ENCODE measurements at places on chromosomes 6 and 20.

DNA sequence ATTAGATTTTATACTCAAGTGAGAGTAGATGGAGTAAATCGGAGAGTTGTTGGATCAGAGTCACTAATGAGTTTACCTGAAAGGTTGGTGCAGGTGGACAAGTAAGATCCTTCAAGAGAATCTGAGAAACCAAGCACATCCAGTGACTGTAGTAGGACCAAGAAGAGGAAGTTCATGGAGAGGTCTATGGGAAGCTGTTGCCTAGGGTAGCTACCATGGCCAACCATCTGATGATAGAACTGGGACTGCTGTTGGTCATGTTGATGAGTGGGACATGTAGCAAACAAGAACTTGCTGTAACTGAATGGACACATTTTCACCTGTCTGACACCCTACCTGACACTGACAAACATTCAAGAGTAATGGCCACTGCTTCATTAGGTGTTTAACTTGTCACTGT is 11.3 kb upstream of the ADGB start:
- no peak for DNase-seq

DNA sequence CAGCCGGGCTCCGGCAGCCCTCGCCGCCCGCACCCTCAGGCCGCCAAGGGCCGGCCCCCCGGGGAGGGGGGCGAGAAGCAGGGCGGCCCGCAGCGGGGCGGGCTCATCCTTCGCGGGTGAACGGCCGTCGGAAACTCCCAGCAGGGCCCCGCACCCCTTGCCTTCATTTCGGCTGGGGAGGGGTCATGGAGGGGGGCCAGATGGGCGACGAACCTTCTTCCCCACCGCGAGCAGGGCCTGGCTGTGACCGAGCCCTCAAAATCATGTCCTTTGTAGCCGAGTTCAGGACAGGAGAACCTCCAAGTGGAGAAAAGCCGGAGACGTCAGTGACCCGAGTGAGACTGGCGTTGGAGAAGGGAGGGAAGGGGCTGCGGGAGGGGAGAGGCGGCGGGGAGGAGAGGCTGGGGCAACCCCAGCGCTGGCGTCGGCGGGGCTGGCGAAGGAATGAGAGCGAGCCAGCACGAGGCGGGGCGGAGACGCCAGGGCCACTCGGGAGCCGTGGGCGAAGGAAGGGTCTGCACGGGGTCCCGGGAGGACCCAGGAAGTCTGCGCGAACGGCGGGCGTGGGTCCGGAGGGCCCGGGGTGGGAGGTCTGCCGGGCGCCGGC is 571 bp upstream of the FOXC1 start:
- DNase-seq = no peak

DNA sequence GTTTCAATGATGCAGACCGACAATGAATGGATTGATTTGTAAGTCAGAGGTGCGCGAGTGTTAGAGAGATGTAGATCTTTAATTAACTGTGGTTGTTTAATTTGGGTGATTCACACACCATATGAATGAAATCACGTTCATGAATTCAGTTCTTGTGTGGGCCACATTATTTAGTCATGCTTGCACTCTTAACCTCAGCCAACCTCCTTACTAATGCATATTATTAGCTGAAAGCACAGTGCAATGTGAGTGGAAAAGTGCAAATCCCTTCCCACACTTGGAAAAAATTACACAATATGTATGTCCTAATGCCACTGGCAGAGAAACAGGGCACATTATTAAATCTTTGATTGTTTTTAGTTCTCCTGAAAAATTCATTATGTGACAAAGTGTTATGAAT is 512.5 kb downstream of the BCKDHB start:
- no peak for DNase-seq

DNA sequence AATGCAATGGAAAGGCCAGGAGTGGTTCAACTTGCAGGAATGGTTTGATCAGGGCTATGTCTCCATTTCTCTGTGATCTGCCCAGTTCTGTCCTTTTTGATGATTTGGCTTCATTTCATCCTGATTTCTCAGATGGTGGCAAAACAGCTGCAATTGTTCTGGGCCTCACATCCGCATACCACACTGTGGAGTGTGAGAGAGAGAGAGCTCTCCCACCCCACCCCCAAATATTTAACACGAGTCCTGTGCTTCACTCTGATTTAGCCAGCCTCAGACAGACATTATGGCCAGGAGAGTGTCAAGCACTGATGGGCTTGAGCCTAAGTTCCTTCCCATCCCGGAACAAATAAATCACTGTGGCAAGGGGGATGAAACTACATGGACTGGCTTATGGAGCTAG is 284.6 kb downstream of the CDC5L start:
- DNase-seq = no peak

DNA sequence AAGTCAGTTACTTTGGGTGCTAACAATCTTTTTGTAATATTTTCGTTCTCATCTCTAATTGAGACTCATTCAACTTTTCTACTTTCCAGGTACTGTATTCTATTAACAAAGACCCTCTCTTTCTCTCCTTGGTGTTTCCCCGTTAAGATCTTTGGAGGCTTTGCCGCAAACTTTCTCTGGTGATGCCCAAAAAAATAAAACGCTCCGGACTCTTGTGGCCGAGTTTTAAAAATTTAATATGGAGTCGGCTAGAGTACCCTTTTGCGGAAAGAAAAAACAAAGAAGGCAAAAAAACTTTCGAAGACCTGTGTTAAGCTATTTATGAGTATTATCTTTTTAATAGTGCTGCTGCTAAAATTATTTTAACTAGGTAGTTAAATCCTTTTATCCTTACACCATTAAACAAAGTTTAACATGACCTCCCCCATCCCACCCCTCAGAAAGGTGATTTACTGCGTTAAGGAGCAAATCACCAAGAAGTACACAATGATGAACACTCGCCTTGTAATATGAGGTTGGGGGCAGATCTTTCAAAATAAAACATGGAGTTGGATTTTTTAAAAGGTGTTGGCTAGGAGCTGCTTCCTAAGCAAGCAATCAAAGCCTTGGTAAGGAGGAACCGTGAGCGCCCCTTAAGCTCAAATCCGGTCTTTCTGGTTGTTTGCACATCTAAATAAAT is 10.0 kb downstream of the SIM1 start:
- no peak for DNase-seq

GRCh38 chr6:69673298-69673697 is 123.5 kb downstream of the LMBRD1 start:
- no peak for DNase-seq

DNA sequence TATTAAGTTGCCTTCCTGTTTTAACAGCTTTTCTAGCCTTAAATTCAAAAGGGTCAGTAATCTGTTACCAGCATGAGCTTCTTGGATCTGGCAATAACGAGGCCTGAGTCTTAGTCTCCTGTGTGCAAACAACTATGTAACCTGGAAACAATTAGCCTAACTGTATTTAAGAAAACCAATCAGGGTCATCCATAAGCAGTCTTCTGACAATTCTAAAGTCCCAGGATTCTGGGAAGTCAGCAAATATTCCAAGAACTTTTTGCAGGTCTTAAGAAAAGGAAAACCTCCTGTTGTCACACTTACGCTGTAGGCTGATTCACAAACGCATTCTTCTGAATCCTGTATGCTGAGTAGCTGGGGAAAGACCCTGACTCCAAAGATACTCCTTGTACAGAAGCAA is 90.4 kb downstream of the COL12A1 start:
- no peak for DNase-seq

DNA sequence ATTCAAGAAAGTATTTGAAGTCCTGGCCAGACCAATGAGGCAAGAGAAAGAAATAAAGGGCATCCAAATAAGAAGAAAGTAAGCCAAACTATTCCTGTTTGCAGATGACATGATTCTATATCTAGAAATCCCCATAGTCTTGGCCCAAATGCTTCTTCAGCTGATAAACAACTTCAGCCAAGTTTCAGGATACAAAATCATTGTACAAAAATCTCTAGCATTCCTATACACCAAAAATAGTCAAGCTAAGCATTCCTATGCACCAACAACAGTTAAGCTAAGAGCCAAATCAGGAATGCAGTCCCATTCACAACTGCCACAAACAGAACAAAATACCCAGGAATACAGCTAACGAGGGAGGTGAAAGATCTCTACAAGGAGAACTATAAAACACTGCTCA is 60.1 kb upstream of the PHIP start:
- DNase-seq = no peak

GRCh38 chr20:42836339-42836738 is 353.4 kb downstream of the PTPRT start:
- DNase-seq = no peak

DNA sequence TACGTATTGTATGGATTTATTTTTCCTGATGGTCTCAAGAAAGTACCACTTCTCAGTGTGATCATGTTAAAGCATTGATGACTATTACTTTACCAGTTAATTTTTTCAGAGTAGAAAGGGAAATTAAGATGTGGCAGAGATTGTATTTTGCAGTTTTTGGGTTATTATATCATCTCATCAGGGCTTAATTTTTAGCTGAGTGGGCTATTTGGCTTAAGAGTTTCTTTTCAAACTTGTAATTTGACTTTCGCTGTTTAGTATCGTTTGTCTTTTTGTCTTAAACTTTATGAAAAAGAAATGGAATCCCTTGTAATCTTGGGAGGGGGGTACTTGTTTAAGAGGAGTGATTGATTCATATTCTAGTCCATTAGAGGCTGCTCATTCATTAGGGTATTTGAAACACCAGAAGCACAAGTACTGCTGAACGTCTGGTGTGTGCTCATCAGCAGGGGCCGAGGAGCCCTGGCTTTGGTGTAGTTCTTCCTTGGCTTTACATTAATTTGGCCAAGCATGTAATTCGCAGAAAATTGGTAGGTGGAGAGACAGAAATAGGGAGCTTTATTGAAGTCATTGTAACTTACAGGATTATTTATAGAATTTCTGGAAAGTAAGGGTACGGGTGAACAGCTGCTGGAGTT is 112.4 kb downstream of the TIAM2 start:
- DNase-seq = no peak

Data from hypothalamus (tissue), 51 donors.